ENCODE measurements at places on chromosomes 7 and 10.

GRCh38 chr10:21363092-21363730 lies 162.3 kb downstream of the SKIDA1 start:
- DNase-seq: no peak

DNA sequence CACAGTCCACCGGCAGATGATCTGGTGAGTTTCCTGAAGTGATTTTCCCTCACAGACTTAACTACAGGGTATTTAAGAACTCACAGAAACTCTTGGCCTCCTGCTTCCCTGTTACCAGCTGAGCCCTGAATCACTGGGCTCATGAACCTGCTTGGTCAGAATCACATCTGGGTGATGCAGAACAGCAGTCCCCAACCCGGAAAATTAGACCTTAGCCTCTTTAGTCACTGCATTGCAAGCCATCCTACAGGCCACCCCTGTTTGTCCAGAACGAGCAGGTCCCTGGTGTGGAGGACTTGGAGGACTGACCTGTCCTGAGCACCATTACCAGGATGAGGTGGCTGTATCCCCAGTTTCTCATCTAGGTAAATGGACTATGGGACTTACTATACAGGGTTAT lies 539.2 kb downstream of the TNS3 start:
- DNase-seq: no peak

DNA sequence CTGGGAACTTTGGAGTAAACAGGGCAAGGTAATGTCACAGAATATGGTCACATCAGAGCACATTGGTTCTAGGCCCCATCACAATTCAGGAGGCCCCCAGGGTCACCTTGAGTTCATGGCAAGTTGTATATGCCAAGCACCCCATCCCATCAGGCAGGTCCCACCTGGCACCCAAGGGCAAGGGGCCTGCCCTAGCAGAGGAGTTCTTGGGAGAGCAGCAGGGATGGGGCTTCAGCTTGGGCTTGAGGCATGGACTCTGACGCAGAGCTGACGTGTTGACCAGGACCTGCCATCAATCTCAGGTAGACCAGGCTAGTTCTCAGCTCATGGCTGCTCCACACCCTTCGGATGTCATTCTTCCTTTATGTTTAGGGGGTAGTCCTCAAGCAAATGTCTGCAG lies 20.9 kb downstream of the PLAC9 start:
- no peak for DNase-seq

GRCh38 chr7:4144172-4144701 lies 537.9 kb upstream of the FOXK1 start:
- DNase-seq: no peak

GRCh38 chr10:129586898-129587443 lies 119.9 kb downstream of the MGMT start:
- no peak for DNase-seq

DNA sequence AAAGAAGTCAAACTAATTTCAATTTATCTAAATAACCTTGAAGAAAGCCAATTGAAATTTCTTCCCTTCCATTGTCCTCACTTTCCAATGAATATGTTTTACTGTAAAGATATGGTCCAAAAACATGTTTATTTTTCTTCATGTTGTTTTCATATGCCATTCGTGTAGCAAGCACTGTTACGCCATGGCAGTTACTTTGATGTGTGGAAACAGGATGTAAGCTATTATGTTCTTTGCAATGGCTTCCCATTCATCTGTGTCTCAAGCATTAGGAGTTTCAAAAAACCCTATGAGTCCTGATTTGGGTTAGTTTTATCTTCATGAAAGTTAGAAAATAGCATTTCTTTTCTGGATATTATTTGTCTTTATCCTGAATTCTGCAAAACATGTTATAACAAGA lies 31.0 kb downstream of the GPR141 start:
- no peak for DNase-seq

- DNase-seq: no peak
These were observed 9.0 kb downstream of the TMEM243 start for GRCh38 chr7:87210506-87210905.

DNA sequence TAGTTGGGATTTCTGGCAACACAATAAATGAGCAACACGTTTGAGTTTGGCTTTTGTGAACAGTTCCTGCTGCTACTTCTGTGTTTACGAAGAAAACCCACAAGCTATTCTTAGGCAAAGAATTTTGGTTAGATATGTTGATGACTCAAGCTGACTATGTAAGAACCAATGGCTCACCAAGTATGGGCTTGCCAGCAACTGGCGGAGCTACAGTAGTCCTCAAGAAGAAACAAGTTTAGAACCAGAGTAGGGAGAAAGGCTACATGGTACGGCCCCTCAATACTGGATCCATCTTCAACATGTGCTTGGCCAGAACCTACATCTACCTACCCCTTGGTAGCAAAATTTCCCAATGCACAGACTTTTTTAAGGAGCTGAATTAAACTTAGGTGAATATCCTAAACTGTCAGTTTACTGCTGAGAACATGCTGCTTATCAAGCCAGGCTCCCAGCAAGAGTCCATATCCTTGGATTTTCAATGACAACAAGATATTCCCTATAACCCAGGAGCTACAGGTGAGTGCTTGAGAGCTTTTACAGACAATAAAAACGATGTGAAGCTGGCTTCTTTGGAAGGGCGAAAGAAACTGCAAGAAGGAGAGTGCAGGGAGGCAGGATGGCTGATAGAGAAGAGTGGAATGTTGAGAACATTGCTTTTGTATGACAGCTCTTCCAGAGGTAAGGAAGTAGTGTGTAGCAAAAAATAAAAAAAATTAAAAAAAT lies 74.3 kb upstream of the ASAH2 start:
- DNase-seq: no peak

GRCh38 chr10:63935705-63936104 lies 414.5 kb downstream of the REEP3 start:
- DNase-seq: no peak

DNA sequence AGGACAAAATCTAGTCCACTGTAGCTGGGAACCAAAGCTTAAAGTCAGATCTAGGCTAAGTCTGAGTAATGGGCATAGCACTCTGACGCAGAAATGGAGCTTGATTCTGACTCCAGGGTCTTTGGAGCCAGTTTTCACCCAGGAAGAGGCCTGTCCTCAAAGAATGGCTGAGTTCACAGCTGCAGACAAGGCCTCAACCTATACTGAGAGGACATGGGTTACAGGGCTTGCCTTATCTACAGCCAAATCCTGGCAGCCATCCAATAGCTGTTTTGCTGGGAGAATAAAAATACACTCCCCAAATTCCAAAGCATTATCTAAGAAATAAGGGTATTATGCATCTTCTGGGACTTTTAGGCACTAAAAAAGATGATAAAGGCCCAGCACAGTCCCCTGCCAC lies 154.8 kb downstream of the RAPGEF5 start:
- DNase-seq: no peak

GRCh38 chr7:120273476-120273975 lies 551 bp downstream of the KCND2 start:
- no peak for DNase-seq

- peak; percentile 25 for DNase-seq
These were observed 462.1 kb upstream of the GALNT17 start for GRCh38 chr7:70669854-70670253.

- DNase-seq: no peak
These were observed 240.0 kb downstream of the REEP3 start for GRCh38 chr10:63761243-63761642.

GRCh38 chr10:91540733-91541132 lies 92.1 kb downstream of the PPP1R3C start:
- no peak for DNase-seq

GRCh38 chr10:104040862-104041789 lies 44.6 kb downstream of the COL17A1 start:
- DNase-seq: no peak

All from T-cell (primary cell).